ENCODE measurements at places on chromosomes 7 and 10.

- no peak for DNase-seq
Observed at GRCh38 chr10:133183646-133184378, 23.8 kb downstream of the KNDC1 start.

DNA sequence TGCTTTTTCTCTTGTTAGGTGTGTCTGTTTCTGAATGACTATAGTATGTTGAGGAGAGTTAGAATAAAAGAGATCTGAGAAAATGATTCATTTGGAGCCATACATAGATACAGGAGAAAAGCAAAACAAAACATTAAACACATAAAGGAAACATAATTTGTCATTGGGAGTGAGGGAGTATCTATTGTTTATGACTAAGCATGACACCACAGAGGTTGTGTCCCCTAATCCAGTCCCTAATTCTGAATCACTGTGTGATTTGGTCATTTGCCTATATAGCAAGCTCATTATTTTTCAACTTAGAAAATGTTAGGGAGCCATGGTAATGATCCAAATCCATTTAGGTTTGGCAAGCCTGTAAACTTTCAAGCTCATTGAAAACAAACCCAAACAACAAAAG lies 132.3 kb upstream of the BMPER start:
- DNase-seq, result no peak

DNA sequence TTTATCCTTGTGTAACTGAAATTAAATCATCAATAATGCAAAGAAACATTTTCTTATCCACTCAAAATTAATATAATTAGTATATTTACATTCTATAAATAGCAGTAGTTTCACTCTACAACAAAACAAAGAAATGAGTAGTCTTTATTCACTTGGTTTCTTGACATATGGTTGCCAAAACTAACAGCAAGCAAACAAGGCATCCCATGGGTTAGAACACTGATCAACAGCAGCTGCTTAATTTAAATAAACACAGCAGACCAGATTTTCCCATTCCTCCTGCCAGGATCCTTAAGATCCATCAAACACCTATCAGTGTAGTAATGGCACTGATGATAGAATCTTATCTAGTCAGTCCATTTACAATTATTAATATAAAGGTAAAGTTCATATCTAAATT lies 22.1 kb downstream of the NCAPG2 start:
- no peak for DNase-seq

DNA sequence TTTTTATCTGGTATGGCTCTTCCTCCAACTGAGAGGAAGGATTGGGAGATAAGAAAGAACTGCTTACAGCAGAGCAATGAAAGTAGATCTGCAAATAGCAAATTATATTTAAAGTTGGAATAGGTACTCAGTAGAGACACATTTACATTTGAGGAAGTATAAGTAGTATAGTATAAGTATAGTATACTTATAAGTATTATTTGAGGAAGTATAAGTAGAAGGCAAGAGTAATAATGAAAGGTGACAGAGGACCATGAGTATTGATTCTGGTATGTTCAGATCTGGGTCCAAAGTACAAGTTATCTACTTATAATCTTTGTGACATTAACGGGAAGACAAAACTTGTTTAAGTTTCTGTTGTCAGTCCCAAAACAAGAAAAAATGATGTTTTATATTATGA lies 527.6 kb upstream of the SORCS1 start:
- no peak for DNase-seq

DNA sequence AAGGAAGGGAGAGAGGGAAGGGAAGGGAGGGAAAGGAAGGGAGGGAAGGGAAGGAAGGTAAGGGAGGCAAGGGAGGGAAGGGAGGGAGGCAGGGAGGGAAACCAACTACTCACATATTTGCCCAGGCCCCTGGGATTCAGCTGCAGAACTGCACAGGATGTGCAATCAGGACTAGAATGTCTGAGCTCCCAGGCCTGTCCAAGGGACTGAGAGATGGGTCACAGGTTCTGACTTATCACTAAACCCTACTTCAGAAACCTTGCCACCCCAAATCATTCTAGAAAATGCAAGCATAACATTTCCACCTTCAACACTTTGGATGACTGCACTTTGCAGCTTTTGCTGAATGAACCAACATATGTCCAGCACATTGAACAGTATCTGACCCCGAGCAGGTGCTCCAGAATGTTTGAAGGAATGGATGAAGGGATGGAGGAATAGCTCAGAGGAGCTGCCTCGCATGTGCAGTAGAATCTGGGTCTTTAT lies 245.3 kb downstream of the KCNMA1 start:
- DNase-seq, result no peak

- no peak for DNase-seq
Observed at GRCh38 chr10:17226891-17227303, 1.1 kb upstream of the VIM start.

- DNase-seq, result no peak
Observed at GRCh38 chr10:75100764-75101291, 10.6 kb upstream of the SAMD8 start.

GRCh38 chr10:20257422-20257821 lies 441.2 kb downstream of the PLXDC2 start:
- no peak for DNase-seq

DNA sequence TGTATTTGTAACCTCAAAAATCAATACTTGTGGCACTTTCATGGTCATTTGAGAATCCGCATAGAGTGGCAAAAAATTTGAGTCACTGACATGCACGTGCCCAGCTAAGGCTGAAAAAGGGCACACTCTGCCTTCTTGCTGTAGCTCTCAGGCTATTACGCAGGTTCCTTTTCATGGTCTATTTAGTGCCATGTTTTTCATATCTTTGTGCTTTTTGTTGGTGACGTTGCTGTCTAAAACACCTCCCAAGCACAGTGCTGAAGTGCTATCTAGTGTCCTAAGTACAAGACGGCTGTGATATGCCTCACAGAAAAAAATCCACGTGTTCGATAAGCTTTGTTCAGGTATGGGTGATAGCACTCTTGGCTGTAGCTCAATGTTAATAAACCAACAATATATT lies 50.9 kb downstream of the CREB3L2 start:
- no peak for DNase-seq

DNA sequence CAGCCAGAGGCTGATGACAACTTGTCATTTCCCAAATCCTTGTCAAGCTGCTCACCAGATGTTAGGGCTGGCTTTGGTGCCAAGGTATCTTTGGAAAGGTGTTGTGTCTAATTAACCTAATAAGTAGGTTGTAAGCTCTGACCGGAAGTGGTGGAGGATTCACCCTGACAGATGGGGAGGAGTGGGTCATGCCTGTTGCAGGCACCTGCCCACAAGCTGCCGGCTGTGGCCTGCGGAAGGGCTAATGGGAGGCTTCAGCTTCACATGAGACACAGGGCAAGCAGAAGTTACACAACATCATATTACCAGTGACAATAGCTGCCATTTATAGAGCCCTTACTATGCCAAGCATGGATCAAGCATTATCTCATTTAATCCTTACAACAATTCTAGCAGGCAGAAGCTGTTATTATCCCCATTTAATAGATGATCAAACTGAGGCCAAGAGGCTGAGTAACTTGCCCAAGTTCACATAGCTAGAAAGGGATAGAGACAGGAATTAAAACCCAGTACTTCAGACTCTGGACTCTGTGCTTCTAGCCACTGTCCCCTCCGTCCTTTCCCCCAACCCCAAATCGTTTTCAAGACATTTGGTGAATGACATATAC lies 63.1 kb upstream of the DUSP5 start:
- no peak for DNase-seq

GRCh38 chr7:137399827-137400823 lies 56.6 kb upstream of the PTN start:
- no peak for DNase-seq

GRCh38 chr7:94700926-94701554 lies 45.1 kb upstream of the SGCE start:
- no peak for DNase-seq

GRCh38 chr7:150901160-150902035 lies 49.1 kb downstream of the AOC1 start:
- DNase-seq, result no peak

- DNase-seq, result no peak
Observed at GRCh38 chr7:131164025-131164925, 163.4 kb upstream of the MKLN1 start.

GRCh38 chr10:126889421-126889820 lies 15.8 kb upstream of the DOCK1 start:
- no peak for DNase-seq

- no peak for DNase-seq
Observed at GRCh38 chr7:66880053-66880452, 41.0 kb upstream of the TMEM248 start.

DNA sequence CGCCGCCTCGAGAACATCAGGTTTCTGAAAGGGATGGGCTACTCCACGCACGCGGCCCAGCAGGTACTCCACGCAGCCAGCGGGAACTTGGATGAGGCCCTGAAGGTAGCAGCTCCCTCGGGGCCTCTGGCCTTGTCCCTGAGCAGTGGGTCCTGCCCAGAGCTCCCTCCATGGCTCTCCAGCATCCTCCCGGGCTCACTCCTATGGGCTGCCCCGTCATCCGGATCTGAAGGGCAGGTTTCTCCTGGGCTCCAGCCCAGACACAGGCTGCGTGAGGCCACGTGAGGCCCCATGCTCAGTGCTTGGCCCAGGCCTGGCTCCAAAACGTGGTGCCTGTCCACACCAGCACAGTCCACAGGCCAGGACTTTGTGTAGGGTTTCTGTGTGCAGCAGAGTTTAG lies 32.5 kb downstream of the NUB1 start:
- DNase-seq, result no peak

- DNase-seq, result no peak
Observed at GRCh38 chr10:124745252-124745651, 1.1 kb upstream of the FAM53B start.

GRCh38 chr10:132856869-132857524 lies 71.0 kb upstream of the NKX6-2 start:
- no peak for DNase-seq

DNA sequence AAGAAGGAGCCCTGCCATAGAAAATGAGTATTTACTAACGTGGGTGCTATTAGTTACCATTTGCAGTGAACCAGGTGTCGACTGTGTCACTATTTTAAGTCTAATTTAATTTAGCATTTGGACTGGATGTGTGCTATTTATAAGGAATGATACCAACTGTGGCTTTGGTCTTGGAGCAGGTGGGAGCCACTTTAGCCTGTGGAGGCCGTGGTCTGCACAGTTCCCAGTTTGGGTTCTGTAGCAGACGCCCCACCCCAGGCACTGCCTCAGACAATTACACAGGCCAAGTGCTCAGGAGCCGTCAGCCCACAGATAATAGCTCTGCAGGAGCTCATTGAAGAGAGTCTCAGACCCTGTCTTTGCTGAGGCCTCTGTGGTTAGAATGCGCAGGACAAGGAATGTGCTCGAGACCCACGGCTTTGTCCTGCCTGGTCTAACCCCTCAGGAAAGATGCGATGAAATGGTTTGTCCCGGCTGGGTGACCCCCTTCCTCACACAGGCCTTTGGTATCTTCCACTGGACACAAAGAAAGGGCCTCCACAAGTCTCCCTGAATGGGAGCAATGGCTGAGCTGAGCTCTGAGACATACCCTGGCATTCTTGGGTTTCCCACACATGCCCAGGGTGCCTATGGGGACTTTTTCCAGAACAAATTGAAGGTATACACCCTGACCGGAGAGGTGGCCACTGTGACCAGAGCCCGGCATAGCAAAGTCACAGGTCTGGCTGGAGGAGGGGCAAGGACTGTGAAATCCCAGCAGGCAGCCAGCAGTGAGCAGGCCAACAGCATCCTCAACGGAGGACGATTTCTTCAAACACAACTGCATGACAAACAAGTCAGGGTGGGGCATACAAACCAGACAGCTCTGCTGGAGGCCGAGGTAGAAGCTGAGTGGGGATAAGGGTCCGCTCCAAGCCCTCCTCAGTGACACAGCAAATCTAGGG lies 251.2 kb downstream of the ARHGAP12 start:
- DNase-seq, result no peak

DNA sequence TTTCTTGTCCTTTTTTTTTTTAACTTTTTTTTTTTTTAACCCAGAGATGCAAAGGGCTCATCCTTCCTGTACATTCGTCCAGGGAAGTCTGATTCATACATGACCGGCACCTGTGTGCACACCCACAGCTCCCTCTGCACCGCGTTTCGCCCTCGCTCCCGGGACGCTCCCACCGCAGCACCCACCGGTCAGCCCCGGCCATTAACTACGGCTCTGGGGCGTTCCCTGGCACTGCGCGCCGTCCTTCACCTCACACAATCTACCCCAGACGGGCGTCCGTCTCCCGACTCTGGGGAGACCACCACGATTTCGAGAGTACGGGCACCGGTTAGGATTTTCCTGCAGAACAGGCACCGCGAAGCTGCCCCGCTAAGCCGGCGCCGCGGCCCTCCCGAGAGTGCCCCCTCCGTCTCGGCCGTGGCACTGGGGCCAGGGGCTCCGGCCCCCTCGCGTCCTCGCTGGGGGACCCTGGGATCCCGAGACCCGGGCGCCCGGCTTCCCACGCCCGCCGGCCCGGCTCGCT lies 452 bp downstream of the ATE1 start:
- peak; percentile 68 for DNase-seq

DNA sequence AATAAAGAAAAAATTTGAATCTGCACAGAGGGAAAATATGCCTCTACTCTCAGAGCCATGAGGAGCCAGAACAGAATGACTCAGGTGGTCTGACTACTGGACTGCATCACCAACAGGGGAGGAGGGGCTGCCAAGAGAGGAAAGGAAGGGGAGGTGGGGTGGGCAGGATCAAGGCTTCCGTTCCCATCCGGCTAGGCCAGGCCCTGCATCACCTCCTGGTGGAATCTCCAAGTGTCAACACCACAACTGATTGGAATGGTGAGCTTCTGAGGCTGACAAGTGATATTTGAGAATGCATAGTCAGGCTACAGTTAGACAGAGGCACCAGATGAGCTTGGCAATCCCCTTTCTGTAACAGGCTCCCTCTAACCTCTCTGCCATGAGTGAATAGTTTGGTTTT lies 10.4 kb upstream of the GPR26 start:
- DNase-seq, result no peak

GRCh38 chr10:123134343-123134914 lies 1.3 kb upstream of the HMX3 start:
- DNase-seq, result no peak

DNA sequence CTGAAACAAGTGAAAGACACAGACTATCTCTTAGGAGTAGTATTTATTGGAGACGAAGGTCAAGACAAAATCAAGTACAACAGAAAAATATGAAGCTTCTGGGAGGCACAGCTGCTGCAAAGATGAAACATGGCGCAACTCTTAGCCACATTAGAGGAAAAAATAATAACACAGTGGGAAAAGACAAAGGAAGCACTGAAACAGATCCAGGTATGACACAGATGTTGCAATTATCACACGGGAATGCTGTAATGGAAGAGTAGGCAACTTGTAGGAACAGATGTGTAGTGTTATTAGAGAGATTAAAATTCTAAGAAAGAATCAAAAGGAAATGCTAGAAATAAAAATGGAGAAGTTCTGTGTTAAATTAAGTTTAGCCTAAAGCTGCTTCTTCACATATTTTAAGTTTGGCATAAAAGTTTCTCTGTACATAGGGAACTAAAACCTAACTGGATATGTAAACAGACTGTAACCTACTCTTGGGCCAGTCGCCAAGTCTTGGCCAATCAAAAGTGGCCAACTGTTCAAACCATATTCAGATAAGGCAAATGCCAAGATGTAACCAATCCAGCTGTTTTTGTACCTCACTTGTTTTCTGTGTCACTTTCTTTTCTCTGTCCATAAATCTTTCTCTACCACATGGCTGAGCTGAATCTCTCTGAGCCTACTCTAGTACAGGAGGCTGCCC lies 1132.0 kb upstream of the LRRTM3 start:
- no peak for DNase-seq

- no peak for DNase-seq
Observed at GRCh38 chr7:131020759-131021261, 286.8 kb upstream of the KLF14 start.

- no peak for DNase-seq
Observed at GRCh38 chr7:30911561-30911969, at the start of gene AQP1. Gene AQP1, plus strand, starts transcription at chr7:30911853. Its CDS starts 57 bp downstream, at chr7:30911910.

GRCh38 chr7:96157856-96158255 lies 164.0 kb downstream of the SLC25A13 start:
- DNase-seq, result no peak
